ENCODE measurements at places on chromosomes 12 and 14.

DNA sequence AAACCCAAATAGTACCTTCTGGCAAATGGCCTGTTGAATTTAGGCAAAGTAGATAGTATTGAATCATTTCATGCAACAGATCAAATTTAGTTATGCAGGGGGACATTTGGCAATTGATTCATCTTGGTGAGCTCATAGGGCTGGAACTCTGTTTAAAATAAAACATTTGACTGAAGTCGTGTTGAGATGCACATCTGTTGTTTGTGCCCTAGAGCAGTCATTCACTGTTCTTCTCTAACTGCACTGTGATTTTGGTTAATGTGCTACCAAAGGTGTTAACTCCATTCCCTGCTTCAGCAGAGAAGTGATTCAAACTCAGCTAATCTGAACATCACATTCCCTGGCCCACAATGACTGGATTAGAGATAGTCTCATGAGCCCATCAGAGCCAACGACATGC is 44.0 kb upstream of the CSRP2 start:
- no peak for DNase-seq

GRCh38 chr12:9626821-9627220 is 19.1 kb upstream of the KLRB1 start:
- no peak for DNase-seq

- DNase-seq, result no peak
These were observed 8.1 kb upstream of the ATXN2 start for GRCh38 chr12:111607239-111607638.

DNA sequence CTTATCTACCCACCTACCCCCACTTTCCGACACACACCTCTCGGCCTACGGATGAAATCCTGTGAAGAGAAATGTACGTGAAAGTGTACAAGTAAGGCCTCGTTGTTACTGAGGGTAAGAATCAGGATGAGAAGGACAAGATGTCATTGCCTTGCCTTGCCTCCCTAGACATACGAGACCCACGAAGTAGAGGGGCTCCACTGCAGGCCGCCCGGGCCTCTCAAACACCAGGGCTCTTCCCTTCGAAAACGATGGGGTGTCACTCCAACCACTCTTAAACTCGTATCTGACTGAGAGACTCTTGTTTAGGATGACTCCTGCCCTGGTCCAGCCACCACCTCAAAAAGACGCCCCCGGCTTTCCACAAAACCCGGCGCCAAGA is 498 bp downstream of the RACGAP1 start:
- DNase-seq, result no peak

DNA sequence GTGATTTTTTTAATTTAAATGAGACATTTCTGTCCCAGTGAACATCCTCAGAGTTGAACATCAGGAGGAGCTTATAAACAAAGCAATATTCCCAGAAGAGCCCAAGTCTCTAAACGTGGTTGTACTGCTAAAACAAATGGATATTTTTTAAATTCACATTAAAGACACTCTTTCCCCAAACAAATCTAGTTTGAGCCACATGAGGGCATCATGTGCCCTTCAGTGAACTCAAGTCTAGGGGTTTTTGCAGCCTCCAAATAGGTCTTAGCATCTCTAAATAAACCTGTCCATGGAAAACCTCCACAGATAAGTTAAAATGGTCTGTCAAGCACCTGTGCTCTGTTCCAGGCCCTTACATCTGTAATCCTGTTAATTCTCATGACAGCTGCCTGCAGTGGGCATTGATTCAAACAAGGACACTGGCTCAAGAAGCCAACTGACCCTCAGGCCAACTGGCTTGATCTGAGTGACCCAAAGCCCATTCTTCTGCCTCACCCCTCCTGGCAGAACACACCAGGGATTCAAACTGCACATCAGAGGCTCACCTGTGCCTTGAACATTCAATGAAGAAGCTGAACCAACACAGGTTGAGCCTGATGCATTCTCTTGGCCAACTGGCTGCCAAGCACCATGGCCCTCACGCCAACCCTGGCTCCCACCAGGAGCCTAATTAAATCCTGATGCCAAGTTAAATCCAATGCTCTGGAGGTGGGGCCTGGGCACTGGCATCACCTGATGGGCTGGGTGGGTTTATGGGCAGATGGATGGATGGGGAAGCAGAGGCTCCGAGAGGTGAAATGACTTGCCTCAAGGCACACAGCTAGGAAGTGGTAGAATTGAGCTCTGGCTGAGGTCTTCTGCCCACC is 8.6 kb downstream of the ISCU start:
- DNase-seq, result no peak
